ENCODE measurements at places on chromosomes 11 and 22.

GRCh38 chr11:61617515-61617914 is 36.6 kb upstream of the SYT7 start:
- DNase-seq = no peak

DNA sequence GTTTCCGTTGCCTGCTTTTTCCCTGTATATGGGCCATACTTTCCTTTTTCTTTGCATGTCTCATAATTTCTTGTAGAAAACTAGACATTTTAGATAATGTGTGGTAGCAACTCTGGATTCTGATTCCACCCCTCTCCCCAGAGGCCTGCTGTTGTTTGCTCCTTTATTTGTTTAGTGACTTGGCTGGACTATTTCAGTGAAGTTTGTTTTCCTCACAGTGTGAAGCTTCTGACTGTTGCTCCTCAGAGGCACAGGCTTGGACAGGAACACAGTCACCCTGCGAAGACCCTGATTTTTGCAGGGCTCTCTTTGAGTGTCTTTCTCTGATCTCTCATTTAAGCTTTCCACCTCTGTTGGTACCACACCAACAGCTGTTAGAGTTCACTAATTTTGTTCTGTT is 72.5 kb downstream of the SWAP70 start:
- no peak for DNase-seq

DNA sequence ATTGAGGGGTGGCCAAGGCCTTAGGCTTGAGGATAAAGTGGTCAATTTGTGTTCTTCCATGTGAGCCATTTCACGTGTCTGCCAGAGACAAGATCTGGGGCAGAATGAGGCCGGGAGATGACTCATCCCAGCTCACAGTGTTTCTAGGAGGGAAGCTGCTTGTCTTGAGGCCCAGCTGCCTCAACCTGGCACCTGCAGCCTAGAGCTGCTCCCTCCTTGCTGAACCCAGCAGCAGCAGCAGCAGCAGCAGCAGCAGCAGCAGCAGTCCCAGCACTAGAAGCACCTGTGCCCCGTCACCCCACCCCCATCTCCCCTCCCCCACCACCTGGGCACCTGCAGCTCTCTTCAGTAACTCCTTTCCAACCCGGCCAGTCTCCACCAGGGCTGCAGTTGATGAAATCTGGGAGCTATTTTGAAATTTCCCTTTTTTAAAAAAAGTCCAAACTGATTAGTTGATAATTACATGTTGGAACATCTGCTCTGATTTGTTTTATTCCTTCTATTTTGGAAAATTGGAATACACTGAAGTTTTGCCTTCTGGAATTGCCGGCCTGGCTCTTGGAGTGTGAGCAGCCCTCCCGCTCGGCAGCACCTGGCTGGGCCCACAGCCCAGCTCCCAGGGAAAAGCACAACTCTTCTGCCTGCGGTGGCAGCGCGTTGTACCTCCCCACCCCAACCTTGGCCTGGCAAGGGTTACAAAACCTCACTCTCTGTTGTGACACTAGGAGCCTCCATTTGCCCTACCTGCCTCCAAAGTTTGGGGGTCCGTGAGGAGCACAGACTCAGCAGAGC is 143.5 kb downstream of the NXPE2 start:
- DNase-seq = no peak

DNA sequence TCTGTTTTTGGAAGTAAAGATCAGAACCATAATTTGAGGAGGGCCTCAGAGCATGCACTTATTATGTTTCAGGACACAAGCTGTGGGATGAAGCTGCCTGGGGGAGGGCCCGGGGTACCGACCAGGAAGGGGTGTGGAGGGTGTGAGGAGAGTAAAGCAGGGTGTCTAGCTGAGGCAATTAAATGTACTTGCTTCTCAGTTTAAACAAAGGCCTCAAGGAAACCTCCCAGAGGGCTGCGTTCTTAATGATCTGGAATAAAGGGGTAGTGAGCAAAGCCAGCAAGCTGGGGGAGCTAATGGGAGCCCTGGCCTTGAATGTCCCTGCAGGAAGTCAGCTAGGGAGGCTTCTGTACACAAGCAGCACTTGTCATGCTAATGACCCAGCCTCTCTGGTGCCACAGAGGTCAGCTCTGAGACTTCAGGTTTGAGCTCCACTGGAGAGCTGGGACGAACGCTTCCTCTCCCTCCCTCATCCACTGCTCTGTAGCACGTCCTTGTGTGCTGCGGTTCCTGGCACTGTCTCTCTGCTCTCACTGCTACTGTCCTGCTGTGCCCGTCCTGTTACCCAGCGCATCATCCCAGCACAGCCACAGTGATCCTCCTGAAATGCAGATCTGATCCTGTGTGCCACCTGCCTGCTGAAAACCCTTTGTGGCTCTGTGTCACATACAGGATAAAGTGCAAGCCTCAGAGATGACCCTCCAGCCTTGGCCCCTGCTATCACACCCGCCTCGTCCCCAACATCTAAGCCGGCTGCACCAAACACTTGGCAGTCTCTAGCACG is 159.7 kb downstream of the DBX1 start:
- no peak for DNase-seq

GRCh38 chr22:20551805-20552442 is 44.5 kb downstream of the MED15 start:
- peak; percentile 43 for DNase-seq

DNA sequence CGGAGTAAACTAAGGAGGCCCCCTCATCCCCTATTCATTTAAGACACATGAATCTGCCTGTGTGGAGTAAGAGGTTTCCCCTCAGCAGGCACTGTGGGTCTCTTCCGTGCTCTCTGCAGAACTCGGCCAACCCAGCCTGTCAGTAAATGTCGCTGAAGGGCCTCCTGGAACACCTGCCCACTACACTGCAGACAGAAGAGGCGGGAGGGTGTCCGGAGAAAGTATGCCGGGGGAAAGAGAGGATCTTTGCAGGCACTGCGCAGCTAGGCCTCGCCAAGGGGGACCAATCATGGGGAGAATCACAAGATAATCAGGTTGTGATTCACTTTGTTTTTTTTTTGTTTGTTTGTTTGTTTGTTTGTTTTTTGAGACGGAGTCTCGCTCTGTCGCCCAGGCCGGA is 110.8 kb downstream of the MORC2 start:
- DNase-seq = no peak

DNA sequence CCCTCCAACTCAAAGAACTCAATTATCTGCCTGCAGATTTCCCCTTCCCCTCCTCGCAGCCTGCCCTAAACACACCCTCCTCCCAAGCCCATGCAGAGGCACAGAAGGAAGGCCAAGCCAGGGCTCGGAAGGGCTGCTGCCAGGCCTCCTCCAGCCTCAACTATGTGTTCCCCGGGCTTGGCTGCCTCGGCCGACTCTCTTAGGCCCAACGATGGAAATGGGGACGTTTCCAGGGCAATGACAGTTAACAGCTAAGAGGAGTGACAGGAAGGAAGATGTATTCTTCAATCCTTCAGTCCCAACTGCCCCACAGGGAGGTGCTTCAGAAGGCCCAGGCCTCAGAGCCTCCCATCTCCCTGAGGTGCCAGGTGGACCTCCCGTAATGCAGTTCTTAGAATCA is 104.0 kb upstream of the AKIP1 start:
- no peak for DNase-seq

DNA sequence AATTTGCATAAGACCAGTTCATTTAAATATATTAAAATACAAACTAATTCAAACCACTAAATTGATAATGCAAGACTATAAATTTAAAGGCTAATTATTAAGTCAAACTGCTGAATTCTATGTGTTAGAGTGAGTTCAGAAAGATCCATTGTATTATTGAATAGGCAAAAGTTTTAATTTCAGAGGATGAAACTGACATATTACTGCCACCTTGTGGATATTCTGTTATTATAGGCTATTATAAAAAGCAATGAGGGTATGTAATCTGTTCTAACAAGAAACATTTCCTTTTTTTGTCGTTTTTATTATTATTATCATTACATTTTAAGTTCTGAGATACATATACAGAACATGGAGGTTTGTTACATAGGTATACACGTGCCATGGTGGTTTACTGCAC is 20.9 kb upstream of the NAALAD2 start:
- DNase-seq = no peak

DNA sequence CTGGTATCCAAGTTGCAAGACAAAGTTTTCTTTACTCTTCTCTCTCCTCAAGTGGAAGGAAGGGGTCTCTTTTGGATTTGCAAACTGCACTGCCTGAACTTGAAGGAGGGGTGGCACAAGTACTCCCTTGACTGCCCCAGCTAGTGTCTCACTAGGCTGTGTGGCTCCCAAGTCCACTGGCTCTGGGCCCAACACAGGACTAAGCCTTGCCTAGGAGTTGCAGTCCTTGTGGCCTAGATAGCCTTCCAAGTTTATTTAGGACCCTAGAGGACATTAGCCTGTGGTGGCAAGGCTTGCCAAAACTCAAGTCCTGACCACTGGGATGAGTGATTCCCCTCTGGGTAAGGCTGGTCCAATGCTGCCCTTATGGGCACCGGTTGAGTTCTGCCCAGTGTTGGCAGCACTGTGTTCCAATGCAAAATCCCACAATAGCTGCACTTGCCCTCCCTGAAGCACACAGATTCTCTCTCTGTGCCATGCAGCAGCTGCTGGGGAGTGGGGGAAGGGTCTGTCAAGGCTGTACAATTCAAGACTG is 10.2 kb upstream of the WEE1 start:
- no peak for DNase-seq

- DNase-seq = no peak
Measured at GRCh38 chr11:64028398-64029115, 7.2 kb upstream of the FLRT1 start.

DNA sequence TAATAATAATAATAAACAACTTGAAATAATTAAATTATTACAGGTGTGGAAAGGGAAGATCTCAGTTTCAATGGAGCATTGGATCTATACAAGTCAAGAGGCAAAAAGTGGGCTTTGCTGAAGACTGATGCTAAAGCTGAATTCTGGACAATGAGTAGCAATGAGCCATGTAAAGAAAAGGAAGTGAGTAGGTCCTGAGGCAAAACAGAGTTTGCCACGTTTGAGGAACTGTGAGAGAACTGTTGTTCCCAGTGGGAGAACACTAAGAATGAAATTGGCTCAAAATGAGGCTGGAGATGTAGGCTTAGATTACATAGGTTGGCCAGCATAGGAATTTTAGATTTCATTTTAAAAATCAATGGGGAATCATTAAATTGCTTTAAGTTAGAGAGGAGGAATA is 33.9 kb upstream of the TEAD1 start:
- DNase-seq = no peak

GRCh38 chr22:30288419-30289140 is 725 bp downstream of the CASTOR1 start:
- no peak for DNase-seq

DNA sequence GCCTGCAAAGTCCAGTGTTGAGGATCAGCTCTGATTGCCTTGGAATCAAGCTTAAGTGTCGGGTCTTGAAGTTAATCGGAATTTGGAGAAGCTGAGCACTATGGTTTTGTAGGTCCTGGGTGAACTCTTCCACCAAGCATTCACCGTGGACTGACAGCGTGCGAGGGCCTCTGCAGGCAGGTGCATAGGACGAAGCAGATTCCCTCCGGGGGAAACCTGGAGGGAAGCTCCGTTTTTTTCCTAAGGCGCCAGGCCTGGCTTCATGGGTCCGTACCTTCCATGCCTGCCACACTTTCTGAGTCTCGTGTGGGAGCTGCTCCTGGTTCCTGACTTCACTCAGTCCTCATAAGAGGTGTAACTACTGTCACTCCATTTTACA is 170.1 kb downstream of the CRYBB2 start:
- no peak for DNase-seq

GRCh38 chr11:85953491-85954143 is 98.4 kb downstream of the CCDC83 start:
- no peak for DNase-seq

- DNase-seq = no peak
Measured at GRCh38 chr11:120959189-120959588, 64.7 kb upstream of the TBCEL start.

DNA sequence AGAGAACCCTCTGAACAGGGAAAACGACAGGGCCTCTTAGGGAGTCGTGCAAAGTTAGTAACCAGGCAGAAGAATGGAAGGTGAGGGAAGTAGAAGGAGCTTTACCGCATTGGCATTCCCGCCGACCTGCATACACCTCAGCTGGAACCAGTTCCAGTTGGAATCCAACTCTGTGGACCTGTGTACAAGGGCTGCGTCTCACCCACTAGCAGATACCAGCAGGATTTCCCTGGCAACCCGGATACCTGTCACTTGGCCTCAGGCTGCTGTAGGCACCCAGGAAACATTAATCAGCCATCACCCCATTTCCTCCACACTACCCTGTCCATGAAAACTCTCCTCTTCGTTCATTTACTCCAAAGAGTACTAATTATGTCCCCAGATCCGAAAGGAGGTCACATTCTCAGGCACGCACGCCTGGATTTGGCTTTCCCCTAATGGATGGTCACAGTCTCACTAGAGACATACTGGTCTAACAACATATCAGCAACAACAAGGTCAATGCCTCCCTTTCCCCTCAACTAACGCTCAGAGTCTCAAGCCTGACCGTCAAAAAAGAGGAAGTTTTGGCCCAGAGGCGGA is 842 bp downstream of the ARFGAP2 start:
- no peak for DNase-seq

- DNase-seq = no peak
Measured at GRCh38 chr11:22922672-22923071, 62.4 kb upstream of the CCDC179 start.

DNA sequence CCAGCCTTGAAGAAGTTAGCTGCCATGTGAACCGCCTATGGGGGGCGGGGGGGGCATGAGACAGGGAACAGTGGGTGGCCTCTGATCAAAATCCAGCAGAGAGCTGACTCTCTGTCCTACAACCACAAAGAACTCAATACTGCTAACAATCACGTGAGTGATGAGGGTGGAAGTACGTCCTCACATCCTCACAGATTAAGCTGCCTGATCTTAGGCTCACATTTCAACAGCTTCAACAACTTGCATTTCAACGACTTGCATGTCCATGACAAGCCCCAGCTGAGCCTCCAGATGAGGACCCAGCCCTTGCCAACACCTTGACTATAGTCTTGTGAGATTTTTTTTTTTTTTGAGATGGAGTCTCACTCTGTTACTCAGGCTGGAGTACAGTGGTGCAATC is 51.6 kb downstream of the CLMP start:
- no peak for DNase-seq

- DNase-seq = no peak
Measured at GRCh38 chr22:49373289-49373666, 454.4 kb downstream of the BRD1 start.

DNA sequence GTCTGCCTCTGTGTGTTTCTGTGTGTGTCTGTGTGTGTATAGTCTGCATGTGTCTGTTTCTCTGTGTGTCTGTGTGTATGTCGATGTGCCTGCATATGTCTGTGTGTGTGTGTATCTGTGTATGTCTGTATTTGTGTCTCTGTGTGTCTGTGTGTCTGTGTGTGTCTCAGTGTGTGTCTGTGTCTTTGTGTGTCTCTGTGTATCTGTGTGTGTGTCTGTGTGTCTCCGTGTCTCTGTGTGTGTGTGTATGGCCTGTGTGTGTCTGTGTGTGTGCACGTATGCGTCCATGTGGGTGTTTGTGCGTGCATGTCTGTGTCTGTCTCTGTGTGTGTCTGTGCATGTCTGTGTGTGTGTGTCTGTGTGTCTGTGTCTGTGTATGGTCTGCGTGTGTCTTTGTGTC is 439 bp downstream of the SNX32 start:
- DNase-seq = no peak

GRCh38 chr11:48064306-48064705 is 83.9 kb downstream of the PTPRJ start:
- no peak for DNase-seq
